ENCODE measurements at places on chromosomes 2 and 18.

DNA sequence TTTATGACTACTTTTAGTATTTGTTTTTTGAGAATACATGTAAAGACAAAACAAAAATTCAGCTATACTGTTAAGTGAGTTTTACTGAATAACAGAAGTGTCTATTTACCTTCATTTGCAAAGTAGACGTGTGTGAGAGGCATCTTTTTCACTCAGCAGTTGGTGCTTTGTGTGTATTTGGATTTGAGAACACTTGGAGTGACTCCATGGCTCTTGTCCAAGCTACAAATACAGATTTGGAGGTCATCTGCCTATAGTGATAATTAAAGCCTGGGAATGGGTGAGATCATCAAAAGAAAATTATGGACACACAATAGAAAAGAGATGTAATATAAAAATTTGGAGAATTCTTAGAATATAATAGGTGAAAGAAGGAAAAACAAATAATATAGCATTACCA lies 6.2 kb downstream of the NAB1 start:
- DNase-seq, result no peak

GRCh38 chr2:69917852-69918251 lies 2.9 kb downstream of the MXD1 start:
- peak; percentile 72 for DNase-seq

DNA sequence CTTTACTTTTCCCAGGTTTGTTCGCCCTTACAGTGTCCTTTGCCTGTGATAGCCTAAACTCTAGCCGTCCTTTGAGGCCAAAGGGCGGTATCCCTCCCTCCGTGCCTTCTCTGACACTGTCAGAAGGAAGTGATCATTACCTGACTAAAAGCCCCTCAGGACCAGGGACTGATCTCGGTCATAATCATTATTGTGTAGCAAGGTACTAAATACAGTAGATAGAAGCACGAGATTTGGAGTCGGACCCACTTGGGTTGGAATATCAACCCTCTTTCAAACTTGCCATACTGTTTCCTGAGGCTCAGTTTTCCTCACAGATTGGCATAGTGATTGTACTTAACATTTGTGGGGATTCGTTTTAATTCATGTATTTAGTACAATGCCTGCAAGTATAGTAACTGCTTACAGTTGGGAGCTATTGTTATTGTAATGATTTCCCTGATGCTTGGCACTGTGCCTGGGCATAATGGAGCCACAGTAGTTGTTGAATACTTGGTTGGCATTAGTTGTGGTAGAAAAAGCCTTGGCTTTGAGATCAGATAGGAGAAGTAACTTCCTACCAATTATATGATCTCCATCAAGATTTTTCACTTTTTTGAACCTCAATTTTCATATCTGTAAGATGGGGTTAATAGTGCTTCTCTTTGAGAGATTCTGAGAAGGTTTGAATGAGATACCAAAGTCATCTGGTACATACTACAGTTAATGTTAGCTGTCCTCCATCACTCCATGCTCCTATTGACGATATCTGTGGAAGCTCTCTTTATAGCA lies 836 bp downstream of the STK11IP start:
- DNase-seq, result no peak

GRCh38 chr18:31436825-31437224 lies 10.7 kb upstream of the DSG3 start:
- no peak for DNase-seq

GRCh38 chr2:215010390-215010789 lies 128.0 kb downstream of the ABCA12 start:
- DNase-seq, result no peak

DNA sequence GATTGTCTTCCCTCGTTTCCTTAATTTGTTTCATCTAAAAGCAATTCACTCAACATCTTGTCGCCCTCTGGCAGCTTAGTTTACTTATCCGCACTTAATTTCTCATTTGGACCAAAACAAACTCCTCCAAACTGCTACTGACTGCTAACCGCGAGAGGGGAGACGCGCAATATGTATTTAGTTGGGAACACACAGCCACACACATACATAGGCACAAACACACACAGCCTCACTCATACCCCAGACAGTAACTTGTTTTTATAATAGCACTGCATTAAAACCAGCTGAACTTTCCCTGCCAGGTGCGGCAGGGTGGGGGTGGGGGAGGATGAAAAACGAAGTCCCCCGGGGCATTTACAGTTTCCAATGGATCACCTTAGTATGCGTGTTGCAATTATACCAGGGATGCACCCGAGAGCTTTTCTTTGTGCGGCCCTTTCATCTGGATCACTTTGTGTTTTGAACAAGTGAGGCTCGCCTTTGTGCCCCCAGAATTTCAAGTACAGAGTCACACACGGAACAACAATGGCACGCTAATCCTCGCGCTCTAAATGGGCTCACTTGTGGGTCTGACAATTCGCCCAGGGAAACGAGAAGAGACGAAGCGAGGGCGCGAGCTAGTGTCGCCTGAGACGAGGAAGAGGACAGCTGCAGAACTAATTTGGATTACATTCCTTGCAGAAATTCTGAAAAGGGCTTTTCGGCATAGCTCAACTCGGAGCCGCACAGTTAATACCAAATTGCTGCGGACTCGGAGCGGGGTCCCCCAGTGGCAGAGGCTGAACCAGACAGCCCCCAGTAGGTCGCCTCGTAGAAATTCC lies 2.4 kb downstream of the ERBB4 start:
- DNase-seq, result no peak

GRCh38 chr2:237405006-237405559 lies 8.9 kb downstream of the COL6A3 start:
- DNase-seq, result no peak

- no peak for DNase-seq
Measured at GRCh38 chr2:109582928-109583895, 30.6 kb downstream of the SEPTIN10 start.

DNA sequence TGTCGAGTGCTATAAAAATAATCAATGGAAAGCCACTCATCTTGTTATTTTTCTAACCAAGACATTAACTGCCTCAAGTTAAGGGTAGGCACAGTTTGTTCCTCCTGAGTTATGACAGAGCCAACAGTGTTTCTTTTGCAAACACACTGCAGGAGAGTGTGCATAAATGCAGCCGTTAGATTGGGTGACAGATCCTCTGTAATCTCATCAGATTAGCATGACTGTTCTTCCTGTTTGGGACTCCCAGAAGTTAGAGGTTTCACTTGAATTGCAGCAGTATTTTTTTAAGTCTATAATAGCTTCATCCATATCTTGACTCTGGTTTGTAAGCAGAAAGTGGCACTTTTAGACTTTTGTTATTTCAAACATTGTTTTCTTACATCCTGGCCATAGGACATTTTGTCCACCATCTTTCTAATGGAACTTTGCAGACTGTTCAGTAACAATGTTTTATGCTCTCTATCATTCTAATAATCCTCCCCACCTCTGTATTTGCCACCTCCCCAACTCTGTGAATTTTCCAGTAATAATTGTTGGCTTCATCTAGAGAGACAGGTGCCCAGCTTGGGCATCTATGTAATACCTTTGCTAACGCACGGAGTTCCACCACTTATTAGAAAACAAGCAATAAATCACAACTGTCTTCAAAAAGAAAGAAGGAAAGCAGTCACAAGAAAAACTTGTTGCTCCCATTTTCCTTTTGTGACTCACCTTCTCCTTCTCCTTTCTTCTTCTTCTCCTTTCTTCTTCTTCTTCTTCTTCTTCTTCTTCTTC lies 560.0 kb downstream of the ADCYAP1 start:
- no peak for DNase-seq

DNA sequence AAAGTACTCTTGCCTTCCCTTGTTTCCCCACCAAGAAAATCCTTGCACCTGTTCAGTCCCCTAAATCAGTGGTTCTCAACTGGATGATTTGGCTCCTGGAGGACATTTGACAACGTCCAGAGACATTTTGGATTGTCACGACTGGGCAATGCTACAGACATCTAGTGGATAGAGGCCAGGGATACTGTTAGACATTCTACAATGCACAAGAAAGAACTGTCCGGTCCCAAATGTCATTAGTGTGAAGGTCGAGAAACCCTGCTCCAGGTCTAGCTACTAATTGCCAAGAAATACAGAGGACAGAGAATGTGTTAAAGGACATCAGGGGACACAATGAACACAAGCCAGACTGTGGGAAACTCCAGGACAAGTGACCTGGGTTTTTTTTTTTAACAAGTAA lies 60.0 kb downstream of the LRP2 start:
- DNase-seq, result no peak

- DNase-seq, result no peak
Measured at GRCh38 chr2:12709207-12709522, 7.6 kb upstream of the TRIB2 start.

DNA sequence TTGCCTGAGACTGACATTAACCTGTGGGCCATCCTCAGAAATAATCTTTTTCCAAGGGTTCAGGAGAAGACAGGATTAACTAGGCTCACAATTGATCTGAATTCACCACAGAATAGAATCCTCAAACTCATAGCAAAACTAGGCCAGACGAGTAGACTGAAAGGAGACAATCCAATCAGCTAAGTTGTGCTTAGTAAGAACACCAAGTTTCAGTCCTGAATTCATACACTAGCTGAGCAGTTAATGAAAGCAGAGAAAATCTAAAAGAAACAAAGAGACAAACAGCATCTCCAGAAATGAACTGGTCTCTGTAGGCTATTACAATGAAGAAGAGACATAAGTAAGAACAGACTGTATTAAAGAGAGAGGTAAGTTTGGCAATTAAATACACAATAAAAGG lies 89.5 kb downstream of the GORASP2 start:
- no peak for DNase-seq

DNA sequence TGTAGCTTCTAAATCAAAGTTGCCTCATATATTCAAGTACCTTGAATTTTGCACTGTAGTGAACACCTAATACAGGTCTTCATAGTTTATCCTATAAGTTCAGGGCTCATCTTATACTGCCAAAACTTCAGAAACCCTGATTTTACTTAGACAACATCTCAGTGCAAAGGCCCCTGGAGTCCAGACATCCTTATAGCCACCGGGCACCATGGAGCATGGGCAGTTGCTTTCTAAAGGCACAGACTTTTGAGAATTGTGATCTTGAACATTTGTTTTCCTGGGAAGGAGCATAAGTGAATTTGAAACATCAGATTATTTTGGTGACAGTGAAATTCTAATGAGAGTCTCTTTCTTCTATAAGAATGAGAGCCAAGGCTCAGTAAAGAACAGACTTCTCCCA lies 292.3 kb downstream of the CYRIA start:
- no peak for DNase-seq

GRCh38 chr2:159035790-159036411 lies 67.5 kb downstream of the TANC1 start:
- DNase-seq, result peak; percentile 48

DNA sequence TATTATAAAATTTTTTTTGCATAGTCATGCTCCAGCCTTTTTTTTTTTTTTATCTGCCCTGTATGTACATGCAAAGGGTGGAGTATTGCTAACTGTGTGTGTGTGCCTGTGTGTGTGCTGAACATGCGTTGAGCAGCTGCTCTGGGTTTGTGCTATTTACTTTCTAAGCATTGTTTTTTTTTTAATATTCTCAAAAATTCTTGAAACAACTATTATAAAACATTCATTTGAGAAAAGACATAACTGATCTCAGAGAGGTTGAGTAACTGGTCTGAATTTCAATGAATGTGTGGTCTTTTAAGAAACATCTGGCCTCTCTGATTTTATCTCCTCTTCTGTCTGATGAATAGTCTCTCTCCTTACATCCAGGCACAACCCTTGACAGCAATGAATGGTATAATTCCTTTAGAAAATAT lies 366.0 kb upstream of the SLC14A2 start:
- no peak for DNase-seq

DNA sequence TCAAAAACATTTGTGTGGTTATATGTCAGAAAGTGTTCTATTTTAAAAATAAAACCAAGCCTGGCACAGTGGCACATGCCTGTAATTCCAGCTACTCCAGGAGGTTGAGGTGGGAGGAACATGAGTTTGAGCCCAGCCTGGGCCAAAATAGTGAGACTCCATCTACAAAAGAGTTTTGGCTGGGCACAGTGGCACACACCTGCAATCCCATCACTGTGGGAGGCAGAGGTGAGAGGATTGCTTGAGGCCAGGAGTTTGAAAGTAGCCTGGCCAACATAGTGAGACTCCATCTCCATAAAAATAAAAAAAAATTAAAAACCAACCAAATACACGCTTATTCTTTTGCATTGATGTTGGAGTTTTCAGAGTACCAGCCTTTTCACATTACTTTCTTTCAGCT lies 9.6 kb downstream of the ANKRD12 start:
- DNase-seq, result no peak

DNA sequence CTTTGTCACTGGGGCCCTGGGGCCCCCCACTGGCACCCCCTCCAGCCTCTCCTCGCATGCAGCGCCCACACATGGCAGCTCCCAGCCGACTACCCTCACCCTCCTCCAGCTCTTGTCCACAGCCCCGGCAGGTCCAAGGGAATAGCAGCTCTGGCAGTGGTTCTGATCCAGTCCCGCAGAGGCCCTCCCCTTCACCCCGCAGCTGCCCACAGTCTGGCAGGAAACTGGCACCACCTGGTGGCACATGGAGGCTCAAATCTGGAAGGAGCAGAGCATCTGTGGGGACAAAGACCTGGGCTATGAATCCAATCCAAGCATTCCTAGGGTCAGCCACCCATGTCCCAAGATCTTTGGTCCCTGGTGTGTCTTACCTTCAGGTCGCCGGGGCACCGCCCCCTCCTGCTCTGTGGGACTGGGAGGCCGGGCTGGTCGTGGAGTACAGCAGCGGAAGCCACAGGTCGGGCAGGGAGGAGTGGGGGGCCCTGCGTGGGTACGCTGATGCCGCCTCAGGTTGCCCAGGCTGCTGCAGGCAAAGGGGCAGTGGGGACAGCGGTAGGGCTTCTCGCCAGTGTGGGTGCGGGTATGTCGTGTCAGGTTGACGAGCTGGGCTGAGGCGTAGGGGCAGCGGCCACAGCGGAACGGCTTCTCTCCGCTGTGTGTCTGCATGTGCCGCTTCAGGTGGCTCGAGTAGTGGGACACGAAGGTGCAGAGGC lies 2.3 kb downstream of the ZNF513 start:
- no peak for DNase-seq

DNA sequence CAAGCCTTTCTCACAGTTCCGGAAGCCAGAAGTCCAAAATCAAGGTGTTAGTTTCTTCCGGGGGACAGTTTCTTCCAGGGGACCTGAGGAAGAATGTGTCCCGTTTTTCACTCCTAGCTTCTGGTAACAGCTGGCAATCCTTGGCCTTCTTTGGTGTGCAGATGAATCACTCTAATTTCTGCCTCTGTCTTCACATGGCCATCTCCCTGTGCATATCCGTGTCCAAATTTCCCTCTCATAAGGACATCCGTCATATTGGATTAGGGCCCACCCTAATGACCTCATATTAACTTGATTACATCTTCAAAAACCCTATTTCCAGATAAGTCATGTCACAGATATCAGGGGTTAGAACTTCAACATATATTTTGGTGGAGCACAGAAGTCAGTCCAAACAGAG lies 141.4 kb downstream of the ZEB2 start:
- no peak for DNase-seq

- no peak for DNase-seq
Measured at GRCh38 chr2:219184121-219184520, 6.0 kb downstream of the RETREG2 start.

GRCh38 chr2:42369532-42370229 lies 8.7 kb upstream of the COX7A2L start:
- no peak for DNase-seq

- DNase-seq, result no peak
Measured at GRCh38 chr18:50734342-50734741, 85.5 kb downstream of the MRO start.

Measured in RWPE1 (cell line).